ENCODE measurements at places on chromosomes 7 and 10.

- DNase-seq, result no peak
Measured at GRCh38 chr7:4006687-4007086, 675.4 kb upstream of the FOXK1 start.

DNA sequence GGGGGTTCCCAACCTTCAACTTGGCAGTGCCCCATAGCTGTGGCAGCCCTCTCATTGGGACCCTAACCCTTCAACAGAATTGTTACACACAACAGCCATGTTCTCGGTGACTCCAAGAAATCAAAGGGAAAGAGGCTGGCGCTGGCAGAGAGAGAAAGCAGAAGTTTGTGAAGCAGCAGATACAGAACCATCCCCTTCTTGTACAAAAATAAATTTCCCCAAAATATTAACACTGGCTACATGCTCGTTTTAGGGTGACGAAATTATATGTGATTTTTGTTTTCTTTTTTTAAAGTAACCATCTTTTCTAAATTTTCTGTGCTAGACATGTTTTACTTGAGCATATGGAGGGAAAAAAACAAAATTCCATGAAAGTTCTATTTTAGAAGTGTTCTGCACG lies 45.2 kb upstream of the SAMD8 start:
- no peak for DNase-seq

- DNase-seq, result no peak
Measured at GRCh38 chr7:129108581-129108980, 35.9 kb upstream of the TSPAN33 start.

- DNase-seq, result peak; percentile 45
Measured at GRCh38 chr10:84214612-84215235, 10.6 kb downstream of the LRIT2 start.

GRCh38 chr10:133159950-133160825 lies at the start of gene KNDC1:
TSS of gene KNDC1 (plus strand) at chr10:133160219. CDS start at chr10:133160468, 249 bp downstream.
- no peak for DNase-seq

DNA sequence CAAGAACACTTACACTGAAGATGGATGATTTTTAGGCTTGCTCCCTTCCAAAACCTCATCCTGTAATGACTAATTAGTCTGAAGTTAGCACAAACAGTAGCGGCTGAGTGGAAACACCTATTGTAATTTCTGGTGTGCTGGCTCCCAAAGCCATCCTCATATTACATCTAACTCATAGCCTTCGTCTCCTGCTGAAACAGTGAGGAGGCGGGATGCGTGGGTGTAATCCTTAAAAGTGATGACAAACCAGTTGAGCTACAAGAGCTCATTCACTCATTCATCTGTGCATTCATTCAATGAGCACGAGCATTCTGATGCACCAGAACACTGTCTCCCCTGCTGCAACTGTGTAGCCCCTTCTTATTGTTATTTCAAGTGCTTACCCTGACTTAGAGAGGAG lies 235.3 kb downstream of the CALN1 start:
- no peak for DNase-seq

DNA sequence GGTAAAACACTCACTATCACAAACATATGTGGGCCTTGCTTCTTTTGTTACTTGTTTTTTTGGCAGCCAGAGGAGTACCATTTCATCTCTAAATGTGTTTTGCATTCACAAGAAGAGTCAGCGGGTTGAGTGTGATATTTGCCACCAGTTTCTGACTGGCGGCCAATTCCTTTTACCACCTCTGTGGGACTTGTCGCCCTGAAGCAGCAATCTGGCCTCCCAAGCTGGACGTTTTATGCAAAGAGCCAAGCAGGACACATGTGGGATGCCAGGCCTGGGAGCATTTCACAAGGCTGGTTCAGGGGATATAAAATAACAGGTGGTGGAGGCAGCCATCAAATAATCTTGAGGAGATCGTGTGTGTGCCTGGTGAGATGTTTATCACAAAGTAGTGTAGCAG lies 61.8 kb upstream of the TRIL start:
- no peak for DNase-seq

DNA sequence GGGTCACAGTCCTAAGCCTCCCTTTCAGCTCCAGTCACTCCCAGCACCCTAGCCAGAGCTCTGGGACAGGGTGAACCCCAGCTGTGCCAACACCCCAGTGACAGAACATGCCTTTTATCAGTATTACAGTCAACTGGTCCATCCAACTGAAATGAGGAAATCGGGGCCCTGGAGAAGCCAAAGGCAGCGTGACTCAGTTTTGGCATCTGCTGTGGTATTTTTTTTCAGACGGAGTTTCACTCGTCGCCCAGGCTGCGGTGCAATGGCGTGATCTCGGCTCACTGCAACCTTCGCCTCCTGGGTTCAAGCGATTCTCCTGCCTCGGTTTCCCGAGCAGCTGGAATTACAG lies 3.4 kb upstream of the CLDN15 start:
- no peak for DNase-seq

DNA sequence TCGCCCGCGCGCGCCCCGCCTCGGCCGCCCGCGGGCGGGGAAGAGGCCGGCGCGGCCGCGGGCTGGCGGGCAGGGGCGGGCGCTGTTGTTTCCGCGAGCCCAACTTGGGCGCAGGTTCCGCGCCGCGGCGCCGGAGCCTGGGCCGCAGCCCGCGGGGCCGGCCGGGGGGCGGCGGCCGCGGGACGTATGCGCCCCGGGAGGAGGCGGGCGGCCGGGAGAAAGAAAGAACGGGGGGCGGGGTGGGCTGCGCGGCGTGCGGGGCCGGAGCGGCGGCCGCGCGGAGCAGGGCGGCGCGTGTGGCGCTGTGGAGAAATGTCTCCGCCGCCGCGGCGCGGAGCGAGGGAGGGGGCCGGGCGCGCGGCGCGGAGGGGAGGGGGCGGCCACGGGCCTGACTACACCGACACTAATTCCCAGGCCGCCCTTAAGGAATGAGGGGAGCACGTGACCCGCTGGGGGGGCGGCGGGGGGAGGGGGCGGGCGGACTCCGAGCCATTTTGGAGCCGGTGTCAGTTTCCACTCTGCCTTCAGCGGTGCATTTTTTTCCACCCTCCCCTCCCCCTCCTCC lies at the start of gene BMI1:
BMI1 (plus strand) TSS at position 509 of the 565 bp plus-strand sequence. CDS start 5,351 bp downstream, outside the sequence.
- DNase-seq, result peak; percentile 60

Measured in Jurkat, Clone E6-1 (cell line).